Upper lobe of left lung (tissue), 6 donors: ENCODE measurements at places on chromosomes 16 and 17. TPM values are rescaled to one million over a fixed set of nuclear protein-coding genes. Genes with fewer than 3 reads are reported as not detected.

DNA sequence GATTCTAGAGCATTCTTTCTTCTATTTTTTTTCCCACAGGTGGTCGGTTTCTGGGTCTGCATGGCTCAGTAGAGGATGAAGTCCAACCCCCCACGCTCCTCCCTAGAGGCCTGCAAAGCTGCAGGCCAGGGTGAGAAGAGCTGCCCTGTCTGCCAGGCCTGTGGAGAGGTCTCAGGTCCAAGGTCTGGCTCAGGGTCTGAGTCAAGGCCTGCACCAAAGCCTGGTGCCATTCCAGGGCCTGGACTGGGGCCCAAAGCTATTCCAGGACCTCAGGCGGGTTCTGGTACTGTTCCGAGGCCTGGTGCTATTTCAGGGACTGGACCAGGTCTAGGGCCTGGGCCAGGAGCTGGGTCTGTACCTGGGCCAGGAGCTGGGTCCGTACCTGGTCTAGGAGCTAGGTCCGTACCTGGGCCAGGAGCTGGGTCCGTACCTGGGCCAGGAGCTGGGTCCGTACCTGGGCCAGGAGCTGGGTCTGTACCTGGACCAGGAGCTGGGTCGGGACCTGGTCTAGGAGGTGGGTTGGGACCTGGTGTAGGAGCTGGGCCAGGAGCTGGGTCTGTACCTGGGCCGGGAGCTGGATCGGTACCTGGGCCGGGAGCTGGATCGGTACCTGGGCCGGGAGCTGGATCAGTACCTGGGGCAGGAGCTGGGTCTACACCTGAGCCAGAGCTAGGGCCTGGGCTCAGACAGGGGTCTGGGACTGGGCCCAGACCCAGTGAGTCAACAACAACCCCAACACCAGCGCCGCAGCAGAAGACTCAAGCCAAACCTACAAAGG is 3.4 kb downstream of the SDR42E2 start:
- H3K36me3 ChIP-seq: no peaks in the 10 kb centered on the region
- DNase-seq: no peak
- no peak overlapping the region for H3K4me3 ChIP-seq
- no peaks in the 10 kb centered on the region for H3K27me3 ChIP-seq
- H3K27ac ChIP-seq: no peak overlapping the region

DNA sequence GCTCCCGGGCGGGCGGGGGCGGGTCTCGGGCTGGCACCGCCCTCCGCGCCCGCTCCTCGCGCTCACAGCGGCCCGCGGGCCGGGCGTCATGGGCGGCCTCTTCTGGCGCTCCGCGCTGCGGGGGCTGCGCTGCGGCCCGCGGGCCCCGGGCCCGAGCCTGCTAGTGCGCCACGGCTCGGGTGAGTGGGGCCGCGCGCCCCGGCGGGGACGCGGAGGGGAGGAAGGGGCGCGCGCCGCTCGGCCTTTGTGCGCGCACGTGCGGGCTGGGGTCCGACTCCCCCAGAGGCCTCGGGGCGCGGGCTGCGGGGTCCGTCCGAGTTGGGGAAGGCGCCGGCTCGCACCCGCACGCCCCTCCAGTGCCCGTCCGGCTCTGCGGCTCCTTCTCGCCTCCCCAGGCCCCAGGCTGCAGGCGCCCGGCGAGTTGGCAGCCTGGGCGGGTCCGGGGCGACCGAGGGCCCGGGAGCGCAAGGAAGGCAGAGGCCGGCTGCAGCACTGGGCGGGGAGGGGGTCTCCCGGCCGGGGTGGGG is at the start of gene NME4:
Gene NME4 (plus strand): TSS at position 65 of the 527 bp plus-strand sequence. CDS start 24 bp downstream, at position 89.
- peaks cover 4% of the 10 kb centered on the region for H3K36me3 ChIP-seq
- H3K27me3 ChIP-seq: no peaks in the 10 kb centered on the region
- peak; percentile 91 for DNase-seq
- peak within 1 kb of the TSS; percentile 60 for H3K27ac ChIP-seq
- H3K4me3 ChIP-seq: peak within 1 kb of the TSS; percentile 63

DNA sequence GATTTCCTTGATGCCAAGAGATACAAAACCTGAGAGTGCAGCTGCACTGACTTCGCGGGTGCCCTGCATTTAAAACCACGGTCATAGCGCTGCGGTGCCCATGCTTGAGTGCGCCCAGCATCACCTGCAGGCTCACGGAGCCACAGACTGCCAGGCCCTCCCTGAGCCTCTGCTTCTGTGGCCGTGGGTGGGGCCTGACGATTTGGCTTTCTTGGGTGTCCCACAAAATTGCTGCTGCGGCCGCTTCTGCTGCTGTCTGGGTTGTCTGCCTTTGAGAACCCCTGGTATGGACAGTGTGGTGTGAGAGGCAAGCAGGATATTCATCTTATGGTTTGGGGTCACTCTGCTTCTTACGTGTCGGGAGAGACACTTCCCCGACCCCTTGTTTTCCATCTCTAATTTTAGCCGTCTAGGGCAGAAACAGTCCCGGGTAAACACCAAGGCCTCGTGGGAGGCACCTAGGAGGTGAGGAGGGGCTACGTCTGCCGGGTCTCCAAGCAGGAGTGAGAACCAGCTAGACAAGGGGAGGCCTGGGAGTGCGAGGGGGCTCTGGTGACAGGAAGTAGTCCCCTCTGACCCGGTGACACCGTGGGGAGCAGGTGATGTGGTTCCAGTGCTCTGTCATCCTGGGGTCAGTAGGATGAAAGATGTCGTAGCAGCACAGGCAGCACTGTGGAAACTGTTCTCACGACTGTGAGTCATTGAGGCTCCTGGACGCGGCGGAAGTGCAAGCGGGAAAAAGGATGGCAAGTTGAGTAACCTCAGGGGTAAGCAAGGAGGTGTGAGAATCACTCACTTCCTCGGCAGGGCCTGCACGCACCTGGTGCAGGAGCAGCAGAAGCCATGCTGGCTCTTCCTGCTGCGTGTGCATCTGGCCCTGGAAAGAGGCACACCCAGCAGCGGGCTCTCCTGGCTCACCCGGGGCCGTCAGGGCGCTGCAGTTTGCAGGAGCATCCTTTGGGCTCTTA is 176.3 kb downstream of the RPTOR start:
- DNase-seq: peak; percentile 52
- no peaks in the 10 kb centered on the region for H3K36me3 ChIP-seq
- H3K27ac ChIP-seq: no peak overlapping the region
- H3K4me1 ChIP-seq: no peaks in the 10 kb centered on the region

GRCh38 chr16:51683882-51684281 is 532.8 kb upstream of the SALL1 start:
- no peaks in the 10 kb centered on the region for H3K36me3 ChIP-seq
- no peak for DNase-seq
- no peaks in the 10 kb centered on the region for H3K4me1 ChIP-seq
- H3K4me3 ChIP-seq: no peak overlapping the region
- H3K27me3 ChIP-seq: no peaks in the 10 kb centered on the region

- H3K4me1 ChIP-seq: no peaks in the 10 kb centered on the region
- H3K36me3 ChIP-seq: peaks cover 51% of the 10 kb centered on the region
- DNase-seq: no peak
- no peak overlapping the region for H3K4me3 ChIP-seq
- no peaks in the 10 kb centered on the region for H3K27me3 ChIP-seq
- H3K27ac ChIP-seq: no peak overlapping the region
Measured at GRCh38 chr17:75240394-75241142, 20.8 kb downstream of the GGA3 start.

GRCh38 chr17:32256012-32256700 is 9.5 kb upstream of the RHBDL3 start:
- DNase-seq: no peak
- peaks cover 3% of the 10 kb centered on the region for H3K4me1 ChIP-seq
- H3K4me3 ChIP-seq: no peak overlapping the region
- no peaks in the 10 kb centered on the region for H3K36me3 ChIP-seq
- H3K27ac ChIP-seq: no peak overlapping the region

DNA sequence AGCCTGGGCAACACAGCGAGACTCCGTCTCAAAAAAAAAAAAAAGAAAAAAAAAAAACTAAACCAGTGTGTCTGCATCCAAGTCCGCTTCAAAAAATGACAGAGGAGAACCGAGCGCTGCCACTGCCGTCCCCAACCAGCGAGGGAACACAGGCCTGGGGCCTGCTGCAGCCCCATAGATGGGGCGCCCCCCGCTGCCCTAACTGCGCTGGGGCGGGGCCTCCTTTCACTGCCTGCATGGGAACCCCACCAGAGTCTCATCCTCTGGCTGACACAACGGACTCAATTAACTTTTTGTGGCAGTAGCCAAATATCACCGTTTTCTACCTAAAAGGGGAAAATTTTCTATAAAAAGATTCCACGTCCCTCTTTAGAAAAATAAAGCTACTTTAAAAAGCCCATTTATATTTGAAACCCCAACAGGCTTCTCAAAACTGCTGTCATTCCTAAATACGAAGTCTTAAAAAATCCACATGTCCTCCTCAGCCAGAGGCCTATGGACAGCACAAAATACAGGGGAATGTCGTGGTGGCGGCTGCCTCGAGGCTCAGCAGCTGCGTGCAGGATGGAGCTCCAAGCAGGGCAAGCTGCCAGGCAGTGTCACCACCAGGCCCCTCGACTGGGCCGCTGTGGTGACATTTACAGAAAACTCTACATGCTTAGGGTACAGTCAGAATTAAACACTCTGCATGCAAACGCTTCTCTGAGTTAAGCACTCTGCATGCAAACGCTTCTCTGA is 30.3 kb downstream of the KLHDC4 start:
- no peak overlapping the region for H3K4me3 ChIP-seq
- no peaks in the 10 kb centered on the region for H3K27me3 ChIP-seq
- H3K36me3 ChIP-seq: peaks cover 39% of the 10 kb centered on the region
- H3K4me1 ChIP-seq: no peaks in the 10 kb centered on the region
- no peak overlapping the region for H3K27ac ChIP-seq

- H3K27ac ChIP-seq: no peak overlapping the region
Measured at GRCh38 chr17:70405492-70406220, 236.3 kb downstream of the KCNJ2 start.

DNA sequence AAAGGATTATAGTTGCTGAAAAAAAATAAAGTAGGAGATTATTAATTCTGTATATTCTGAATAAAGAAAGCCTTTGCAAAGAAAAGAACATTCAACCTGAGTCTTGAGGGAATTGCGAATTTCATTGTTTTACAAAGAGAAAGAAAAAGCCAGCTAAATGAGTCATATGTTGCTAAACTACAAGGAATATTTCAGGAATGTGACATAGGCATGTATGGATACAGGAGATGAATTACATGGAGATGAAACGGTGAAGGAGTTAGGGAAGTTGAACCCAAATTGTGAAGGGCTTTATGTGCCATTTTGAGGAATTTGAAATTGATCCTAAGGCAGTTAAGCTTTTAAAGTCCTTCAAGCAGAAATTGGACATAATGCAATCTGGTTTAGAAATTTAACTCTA is 177.3 kb upstream of the RBL2 start:
- peaks cover 35% of the 10 kb centered on the region for H3K36me3 ChIP-seq
- H3K4me1 ChIP-seq: no peaks in the 10 kb centered on the region
- DNase-seq: no peak
- no peak overlapping the region for H3K27ac ChIP-seq
- no peaks in the 10 kb centered on the region for H3K27me3 ChIP-seq
- no peak overlapping the region for H3K4me3 ChIP-seq

GRCh38 chr16:88846088-88846487 is 10.7 kb downstream of the GALNS start:
- H3K27ac ChIP-seq: no peak overlapping the region
- H3K27me3 ChIP-seq: no peaks in the 10 kb centered on the region
- H3K4me3 ChIP-seq: no peak overlapping the region

- DNase-seq: no peak
- H3K27me3 ChIP-seq: no peaks in the 10 kb centered on the region
- no peaks in the 10 kb centered on the region for H3K4me1 ChIP-seq
- no peaks in the 10 kb centered on the region for H3K36me3 ChIP-seq
- no peak overlapping the region for H3K4me3 ChIP-seq
Measured at GRCh38 chr16:17753434-17753833, 282.7 kb upstream of the XYLT1 start.

- no peaks in the 10 kb centered on the region for H3K27me3 ChIP-seq
- no peaks in the 10 kb centered on the region for H3K4me1 ChIP-seq
- no peak for DNase-seq
- H3K36me3 ChIP-seq: no peaks in the 10 kb centered on the region
Measured at GRCh38 chr16:6916946-6917345, 415.7 kb upstream of the RBFOX1 start.

GRCh38 chr16:8346294-8346693 is 244.0 kb downstream of the TMEM114 start:
- H3K4me3 ChIP-seq: no peak overlapping the region
- H3K36me3 ChIP-seq: no peaks in the 10 kb centered on the region
- no peaks in the 10 kb centered on the region for H3K4me1 ChIP-seq
- no peak for DNase-seq

DNA sequence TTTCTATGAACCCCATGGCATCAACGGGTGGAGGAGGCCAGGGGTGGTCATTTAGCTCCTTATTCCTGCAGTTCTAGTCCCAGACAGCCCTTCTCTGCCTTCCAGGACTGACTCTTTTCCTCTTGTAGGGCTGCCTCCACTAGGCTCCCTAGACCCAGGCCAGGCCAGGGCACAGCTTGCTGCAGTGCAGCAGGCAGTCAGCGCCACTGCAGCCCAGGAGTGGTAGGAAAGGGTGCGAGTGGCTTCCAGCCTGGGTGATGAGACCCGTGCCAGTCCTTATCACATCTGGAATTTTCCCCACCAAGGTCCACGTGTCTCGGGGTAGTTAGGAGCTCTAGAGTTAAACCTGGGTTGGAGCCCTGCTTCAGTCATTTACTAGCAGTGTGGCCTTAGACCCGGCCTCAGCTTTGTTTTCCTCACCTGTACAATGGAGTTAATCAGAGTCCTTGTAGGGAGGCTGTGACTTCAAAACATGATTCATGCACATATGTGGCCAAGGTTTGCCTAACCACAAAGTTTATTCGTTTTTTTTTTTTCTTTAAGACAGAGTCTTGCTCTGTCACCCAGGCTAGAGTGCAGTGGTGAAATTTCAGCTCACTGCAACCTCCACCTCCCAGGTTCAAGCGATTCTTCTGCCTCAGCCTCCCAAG is 4.7 kb downstream of the SLC5A11 start:
- no peak overlapping the region for H3K27ac ChIP-seq
- no peak for DNase-seq
- no peaks in the 10 kb centered on the region for H3K36me3 ChIP-seq

DNA sequence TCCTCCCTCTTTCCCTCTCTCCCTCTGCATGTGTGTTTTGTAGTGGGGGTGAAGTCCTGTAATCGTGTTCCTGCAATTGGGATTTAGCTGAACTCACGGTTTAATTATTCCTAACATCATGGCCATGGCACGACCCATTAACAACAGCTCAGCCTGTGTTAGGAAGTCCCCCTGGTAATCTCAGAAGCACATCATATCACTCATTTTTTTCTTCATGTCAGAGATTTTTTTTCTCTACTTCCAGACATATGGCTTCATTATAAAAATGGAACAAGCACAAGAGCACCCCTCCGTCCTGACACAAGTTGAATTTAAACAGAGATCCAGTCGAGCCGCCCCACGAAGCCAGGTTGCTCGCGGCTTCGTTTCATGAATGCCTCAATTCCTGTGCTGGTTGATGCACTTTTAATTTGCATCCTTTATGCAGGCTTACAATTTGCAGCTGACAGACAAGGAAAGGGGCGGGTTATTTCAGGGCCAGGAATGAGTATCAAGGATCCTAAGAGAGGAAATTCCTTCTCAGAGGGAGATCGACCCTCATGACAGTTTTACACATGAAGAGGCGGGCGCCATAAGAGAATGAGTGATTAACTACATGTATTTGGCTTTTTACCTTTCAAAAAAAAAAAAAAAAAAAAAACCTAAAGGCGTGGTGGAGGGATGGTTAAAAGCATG is 192.9 kb downstream of the MAF start:
- H3K27ac ChIP-seq: no peak overlapping the region
- H3K4me1 ChIP-seq: no peaks in the 10 kb centered on the region
- no peaks in the 10 kb centered on the region for H3K36me3 ChIP-seq
- DNase-seq: peak; percentile 10
- H3K27me3 ChIP-seq: no peaks in the 10 kb centered on the region

Gene SPATA2L
- total RNA-seq: 49.3 TPM

Gene LAT
- 3.5 TPM for total RNA-seq

Gene PSME3IP1
- total RNA-seq: 74.5 TPM

Gene MYOCD
- total RNA-seq: 0.91 TPM

Gene OR2C1
- total RNA-seq: not detected
